ENCODE measurements at places on chromosomes 4 and X.

- DNase-seq, result no peak
Observed at GRCh38 chrX:38236901-38237615, 16.4 kb upstream of the SRPX start.

- no peak for DNase-seq
Observed at GRCh38 chr4:153113061-153113837, 91.0 kb upstream of the TRIM2 start.

GRCh38 chr4:40612831-40613230 is 16.8 kb downstream of the RBM47 start:
- DNase-seq, result no peak

DNA sequence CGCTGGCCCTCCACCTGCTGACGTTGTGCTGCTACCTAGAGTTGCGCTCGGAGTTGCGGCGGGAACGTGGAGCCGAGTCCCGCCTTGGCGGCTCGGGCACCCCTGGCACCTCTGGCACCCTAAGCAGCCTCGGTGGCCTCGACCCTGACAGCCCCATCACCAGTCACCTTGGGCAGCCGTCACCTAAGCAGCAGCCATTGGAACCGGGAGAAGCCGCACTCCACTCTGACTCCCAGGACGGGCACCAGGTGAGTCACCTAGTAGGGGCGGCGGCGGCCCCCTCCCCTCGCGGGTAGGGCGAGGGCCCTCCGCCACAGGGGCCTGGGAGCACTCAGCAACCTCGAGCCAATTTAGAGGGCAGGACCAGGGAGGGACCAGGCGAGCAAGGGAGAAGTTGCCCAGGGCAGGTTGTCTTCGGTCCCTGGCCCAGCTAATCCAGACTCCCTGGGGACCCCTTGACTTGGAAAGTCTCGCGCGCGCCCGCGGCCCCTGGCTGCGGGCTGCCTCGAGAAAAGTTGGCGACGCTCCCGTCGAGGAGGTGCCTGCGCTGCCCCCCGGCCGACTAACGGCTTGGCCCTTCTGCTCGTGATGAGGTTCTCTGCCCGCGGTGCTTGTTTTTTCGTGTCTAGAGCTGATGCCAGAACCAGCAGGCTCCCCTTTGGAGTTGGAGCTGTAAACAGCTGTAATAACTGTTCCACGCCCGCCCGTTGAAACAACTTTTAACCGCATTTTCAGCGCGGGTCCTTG is 717 bp downstream of the EDA start:
- no peak for DNase-seq

DNA sequence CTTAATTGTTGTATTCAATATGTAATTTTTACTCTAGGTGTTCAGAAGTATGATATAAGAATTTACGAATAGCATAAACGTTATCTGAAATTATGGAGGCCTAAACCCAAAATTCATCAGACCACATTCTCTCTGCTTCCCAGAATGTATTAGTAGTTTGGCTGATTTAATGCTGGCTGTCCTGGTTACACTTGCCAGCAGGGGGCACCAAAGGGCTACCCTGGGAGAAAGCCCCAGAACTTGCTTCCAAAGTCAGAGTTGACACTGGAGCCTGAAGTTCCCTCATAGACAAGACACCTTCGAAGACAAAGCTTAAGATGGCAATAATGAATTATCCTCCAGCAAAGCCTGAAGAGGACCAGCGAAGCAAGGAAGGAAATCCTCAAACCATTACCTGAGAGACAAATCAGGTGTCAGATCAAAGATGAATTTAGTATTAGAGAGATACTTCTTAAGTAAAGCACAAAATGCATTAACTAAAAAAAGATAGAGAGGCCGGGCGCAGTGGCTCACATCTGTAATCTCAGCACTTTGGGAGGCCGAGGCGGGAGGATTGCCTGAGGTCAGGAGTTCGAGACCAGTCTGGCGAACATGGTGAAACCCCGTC is 11.3 kb upstream of the ANOS1 start:
- DNase-seq, result peak; percentile 40

- DNase-seq, result no peak
Observed at GRCh38 chr4:134691915-134692314, 490.3 kb upstream of the PABPC4L start.
